Left ventricle myocardium superior (tissue), 1 donor: ENCODE measurements at places on chromosomes 6 and 20.

GRCh38 chr6:109660526-109661320 lies 30.3 kb downstream of the AK9 start:
- DNase-seq: no peak

DNA sequence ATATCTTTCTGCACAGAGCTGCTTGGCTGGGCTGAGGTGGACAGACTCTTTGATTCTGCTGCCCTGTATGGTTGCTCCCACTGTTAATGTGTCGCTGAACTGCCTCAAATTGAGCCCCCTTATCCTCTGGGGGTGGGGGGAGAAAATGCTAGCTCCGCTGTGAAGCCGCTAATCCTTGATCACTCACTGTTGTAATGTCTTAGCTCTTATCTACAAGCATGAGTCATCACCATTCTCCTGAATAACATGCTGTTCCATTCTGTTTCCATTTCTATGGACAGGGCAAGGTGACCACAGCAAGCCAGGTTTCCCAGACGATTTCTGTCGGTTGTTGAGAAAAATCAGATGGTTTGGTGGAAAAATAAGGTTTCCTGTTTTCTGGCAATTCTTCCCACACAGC lies 218.4 kb upstream of the GGTLC1 start:
- DNase-seq: no peak

GRCh38 chr6:54787825-54788224 lies 58.7 kb upstream of the FAM83B start:
- DNase-seq: no peak

GRCh38 chr6:136250686-136251008 lies 536 bp upstream of the MTFR2 start:
- no peak for DNase-seq

DNA sequence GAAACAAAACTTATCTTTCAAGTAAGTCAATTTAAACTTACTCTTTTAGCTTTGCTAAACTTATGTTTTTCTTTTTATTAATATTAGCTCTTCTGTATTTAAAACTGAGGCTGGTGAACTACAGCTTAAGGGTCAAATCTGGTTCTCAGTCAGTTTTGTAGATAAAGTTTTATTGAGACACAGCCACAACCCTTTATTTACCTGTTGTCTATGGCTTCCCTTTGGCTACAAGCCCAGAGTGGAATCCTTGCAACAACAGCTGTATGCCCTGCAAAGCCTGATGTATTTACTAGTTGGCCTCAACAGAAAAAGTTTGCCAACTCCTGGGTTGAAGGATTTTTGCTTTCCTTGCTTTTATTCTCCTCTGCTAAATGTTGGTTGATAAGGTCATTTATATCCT lies 491.4 kb upstream of the RNF217 start:
- no peak for DNase-seq

DNA sequence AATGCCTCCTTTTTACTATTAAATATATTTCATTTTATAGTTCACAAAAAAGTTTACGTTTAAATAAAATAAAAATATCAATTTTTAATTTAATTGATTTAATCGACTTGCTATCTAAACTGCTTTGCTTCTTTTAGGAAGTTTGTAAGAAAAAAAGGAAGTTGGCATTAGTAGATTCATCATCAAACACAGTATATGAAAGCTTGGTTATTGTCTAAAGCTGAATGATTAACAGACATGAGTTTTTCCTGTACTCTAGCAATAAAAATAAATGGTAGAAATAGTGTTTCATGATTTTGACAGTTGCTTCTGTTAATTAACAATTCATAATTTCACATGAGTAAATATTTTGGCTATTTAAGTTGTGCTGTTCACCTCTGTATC lies 1285.5 kb upstream of the GJE1 start:
- no peak for DNase-seq

GRCh38 chr6:113019176-113019575 lies 672.0 kb downstream of the RFPL4B start:
- DNase-seq: no peak

DNA sequence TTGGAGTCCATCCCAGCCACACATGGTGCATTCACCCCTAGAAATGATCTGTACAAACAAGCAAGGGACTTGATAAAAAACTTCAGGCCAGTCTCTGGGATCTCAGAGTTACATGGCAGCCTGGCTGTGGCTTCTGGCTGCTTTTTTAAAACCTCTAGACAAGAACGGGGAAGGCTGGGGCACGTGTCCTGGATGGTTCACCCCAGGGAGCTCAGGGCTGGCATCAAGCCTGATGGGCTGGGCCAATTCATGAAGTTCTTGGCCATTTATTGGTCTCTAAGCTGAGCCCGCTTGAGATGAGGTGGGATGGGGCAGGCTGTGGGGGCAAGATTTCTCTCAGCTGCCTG lies 10.4 kb upstream of the ZFAND3 start:
- DNase-seq: peak; percentile 65

GRCh38 chr20:39829256-39829655 lies 859.8 kb downstream of the MAFB start:
- DNase-seq: peak; percentile 51
